ENCODE measurements at places on chromosomes 5 and 9.
A peak's percentile ranks its signal among the peaks of the same experiment; 100 is the strongest.

GRCh38 chr5:159851053-159851452, 65.2 kb upstream of the ADRA1B start:
- peak; percentile 68 for DNase-seq

GRCh38 chr9:19485193-19485592, 76.4 kb downstream of the ACER2 start:
- no peak for DNase-seq

GRCh38 chr5:81774374-81774773, 23.5 kb upstream of the SSBP2 start:
- DNase-seq: no peak

DNA sequence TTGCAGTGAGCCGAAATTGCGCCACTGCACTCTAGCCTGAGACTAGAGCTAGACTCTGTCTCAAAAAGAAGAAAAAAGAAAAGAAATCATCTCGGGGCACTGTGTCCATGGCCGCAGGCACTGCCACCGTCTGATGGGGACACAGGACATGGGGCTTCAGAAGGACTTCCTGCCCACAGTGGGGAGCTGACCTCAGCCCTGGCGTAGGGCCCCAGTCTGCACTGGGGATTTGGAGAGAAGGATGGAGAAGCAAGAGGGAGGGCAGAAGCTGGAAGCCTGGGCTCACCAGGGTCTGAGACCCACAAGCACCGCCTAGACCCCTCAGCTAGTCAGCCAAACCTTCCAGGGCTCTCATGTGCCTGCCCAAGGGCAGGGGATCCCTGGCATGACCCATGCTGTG, 4.1 kb upstream of the SARDH start:
- DNase-seq: no peak

DNA sequence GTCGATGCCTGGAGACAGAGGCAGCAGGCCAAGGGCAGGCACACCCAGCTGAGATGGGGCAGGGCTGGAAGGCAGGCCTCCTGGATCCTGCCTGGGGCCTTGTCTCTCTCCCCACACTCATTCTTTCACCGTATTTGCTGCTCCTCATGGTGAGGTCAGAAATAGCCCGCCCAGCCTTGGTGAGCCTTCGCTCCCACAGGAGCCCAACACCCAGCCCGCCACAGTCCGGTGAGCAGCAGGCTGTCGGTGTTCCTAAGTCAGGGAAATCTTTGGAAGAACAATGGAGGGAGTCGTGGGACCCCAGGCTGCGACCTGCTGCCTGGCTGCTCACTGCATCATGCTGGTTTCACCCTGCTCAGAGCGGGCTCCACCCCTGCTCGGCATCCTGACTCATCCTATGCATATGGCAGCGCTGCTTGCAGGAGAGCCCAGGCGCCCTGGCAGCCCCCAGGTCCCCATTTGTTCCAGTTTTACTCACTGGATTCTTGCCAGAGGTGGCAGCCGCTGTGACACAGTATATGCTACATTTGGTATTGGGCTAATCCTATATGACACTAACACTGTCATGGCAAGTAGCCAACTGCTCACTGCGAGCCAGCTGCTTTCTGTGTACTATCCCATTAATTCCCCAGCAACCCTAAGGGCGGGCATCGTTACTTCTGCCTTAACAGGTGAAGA, 53.2 kb upstream of the NCS1 start:
- peak; percentile 33 for DNase-seq

DNA sequence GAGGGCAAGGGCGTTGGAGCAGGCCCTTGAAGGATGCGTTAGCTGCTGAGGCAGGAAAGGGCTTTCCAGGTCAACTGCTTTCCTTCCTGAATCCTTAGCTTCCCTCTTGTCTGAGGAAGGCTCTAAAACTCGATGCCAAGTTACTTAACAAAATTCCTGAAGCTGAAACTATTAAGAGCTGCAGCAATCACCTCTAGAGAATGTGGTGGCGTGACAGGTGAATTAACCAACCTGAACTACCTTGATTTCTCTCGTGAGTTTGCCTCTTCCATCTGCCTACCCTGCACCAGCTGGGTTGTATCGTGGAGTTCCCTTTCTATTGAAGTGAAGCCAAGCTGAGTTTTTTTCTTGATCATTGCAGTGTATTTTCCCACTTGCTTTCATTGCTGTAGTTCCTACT, 96.1 kb downstream of the PDE8B start:
- no peak for DNase-seq

GRCh38 chr5:103867857-103868598, 305.4 kb upstream of the NUDT12 start:
- no peak for DNase-seq

- peak; percentile 47 for DNase-seq
Observed at GRCh38 chr5:173573126-173573960, 43.1 kb downstream of the BOD1 start.

- DNase-seq: no peak
Observed at GRCh38 chr5:54518146-54518817, 723 bp downstream of the SNX18 start.

DNA sequence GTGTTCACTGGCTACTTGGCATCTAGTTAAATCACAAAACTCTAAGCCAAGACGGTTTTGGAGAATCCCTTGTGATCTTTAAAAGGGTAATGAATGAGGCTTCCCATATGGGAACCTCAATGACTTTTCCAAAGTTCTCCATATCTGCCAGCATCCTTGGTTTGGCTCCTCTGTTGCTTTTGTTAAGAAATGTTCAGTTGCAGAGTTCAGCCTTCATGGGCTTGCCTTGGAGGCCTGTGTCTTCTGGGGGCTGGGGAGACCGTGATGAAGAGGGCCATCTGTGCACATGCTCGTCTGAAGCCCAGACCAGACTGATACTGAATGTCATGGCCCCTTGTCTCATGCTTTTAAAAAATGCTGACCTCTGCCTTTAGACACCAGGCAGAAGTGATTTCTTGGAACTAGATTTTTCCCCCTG, 84.3 kb downstream of the RAI14 start:
- DNase-seq: no peak

DNA sequence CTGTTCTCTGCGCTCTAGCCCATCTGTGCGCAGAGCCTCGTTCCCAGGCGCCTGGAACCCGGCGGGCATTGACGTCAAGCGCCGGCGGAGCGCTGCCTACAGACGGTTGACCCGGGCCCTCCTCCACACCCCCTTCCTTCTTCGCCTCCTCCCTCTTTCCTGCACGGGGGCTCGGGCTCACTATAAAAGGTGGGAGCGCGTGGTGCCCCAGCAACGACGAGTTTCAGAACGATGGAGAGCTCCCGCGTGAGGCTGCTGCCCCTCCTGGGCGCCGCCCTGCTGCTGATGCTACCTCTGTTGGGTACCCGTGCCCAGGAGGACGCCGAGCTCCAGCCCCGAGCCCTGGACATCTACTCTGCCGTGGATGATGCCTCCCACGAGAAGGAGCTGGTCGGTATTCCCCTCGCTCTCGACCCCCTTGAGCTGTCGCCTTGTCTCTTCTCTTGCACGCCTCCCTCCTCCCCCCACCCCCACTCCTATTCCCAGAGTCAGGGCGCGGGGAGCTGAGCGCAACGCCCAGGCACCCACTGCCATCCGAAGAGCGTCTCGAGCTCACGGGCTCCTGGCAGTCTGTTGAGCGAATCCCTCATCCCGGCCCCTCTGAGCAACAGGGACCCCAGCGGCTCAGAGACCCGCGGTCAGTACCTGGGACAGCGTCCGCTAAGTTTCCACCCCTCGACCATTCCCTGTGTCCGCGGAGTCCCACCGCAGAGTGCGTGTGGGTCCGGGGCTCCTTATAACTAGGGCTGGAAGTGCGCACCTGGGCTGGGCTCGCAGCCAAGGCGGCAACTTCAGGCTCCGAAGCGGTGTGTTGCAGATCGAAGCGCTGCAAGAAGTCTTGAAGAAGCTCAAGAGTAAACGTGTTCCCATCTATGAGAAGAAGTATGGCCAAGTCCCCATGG, at the start of gene CARTPT:
Gene CARTPT, plus strand, starts transcription at position 213 of the 902 bp plus-strand sequence. Its CDS starts 19 bp downstream, at position 232.
- DNase-seq: peak; percentile 6

GRCh38 chr5:158811350-158811749, 288.4 kb downstream of the EBF1 start:
- no peak for DNase-seq

- peak; percentile 25 for DNase-seq
Observed at GRCh38 chr9:130173666-130173983, 1.4 kb downstream of the NCS1 start.

DNA sequence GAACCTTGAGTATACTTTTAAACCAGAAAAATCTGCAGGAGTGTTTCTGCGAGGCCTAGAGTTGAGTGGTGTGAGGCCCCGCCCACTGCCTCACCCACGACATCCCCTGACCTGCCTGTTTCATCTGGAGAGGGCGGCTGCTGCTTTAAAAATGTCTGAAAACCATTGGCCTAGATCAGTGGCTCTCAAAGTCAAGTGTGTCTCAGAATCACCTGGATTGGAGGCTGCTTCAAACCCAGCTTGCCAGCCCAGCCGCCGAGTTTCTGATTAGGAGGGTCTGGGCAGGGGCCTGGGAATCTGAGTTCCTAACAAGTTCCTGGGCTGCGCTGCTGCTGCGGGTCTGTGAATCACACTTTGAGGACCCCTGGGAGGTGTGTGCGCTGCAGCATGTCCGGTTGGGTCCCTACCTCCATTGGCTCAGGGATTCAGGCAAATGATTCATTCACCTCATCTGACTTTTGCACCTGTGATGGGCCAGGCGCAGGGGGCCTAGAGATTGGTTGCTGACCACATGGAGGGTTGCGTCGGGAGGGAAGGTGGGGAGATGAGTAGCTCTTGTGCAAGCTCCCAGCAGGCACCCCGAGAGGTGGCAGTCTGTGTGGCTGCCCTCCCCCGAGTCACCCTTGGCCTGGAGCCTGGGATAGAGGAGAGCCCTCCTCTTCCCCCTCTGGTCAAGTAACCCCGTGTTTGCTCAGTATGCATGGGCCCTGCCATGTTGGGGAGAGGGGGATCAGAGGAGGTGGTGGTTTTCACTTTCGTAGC, 27.6 kb upstream of the HMCN2 start:
- no peak for DNase-seq

GRCh38 chr5:96014395-96014794, 52.7 kb upstream of the ELL2 start:
- no peak for DNase-seq

Measured in fibroblast of mammary gland (primary cell).